Adrenal gland (tissue), 19 donors: ENCODE measurements at places on chromosomes 2 and 18. TPM values are rescaled to one million over a fixed set of nuclear protein-coding genes. Genes with fewer than 3 reads are reported as not detected.

The MLPH gene
- total RNA-seq: 1.1 TPM

The KCNG2 gene
- total RNA-seq: 0.68 TPM

The SCRN3 gene
- 17.6 TPM for total RNA-seq

The TYW5 gene
- 6.5 TPM for total RNA-seq

The SIX2 gene
- total RNA-seq: 0.06 TPM

The CNDP1 gene
- not detected for total RNA-seq

DNA sequence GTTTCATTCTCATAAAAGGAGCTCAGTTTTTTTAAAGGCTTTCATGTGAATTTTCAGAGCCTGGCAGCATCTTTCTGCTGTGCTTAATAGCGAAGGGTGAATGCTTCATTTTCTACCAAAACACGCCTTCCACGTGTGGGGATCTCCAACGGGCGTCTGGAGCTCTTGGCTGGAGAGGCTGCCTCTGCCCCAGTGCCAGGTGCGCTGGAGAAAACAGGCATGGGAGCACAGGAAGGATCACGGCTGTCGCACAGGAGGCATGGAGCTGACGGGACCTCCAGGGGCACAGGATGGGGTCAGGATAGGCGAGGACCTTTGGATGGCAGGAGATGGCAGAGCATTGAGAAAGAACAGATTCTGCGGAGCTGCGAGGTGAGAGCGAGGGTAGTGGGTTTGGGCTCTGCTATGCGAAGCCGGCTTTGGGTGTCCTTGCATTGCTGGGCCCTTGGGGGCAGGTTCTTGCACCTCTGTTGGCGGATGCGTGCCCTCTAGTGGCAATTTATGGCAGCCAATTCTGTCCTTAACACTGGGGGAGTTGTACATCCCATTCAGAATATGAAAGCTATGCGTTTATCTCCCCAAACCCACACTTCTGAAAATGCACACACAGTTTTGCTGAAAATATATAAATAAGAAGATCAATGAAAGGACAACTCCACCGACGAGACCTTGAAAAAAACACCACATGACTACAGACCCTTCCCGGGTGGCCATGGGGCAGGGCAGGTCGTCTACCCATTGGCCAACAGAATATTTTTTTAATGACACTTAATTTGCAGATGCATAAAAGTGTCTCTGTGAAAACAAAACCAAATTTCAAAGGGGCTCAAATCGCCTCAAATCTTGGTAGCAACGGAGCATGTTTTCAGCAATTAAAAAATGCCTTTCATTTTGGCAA is 90.4 kb upstream of the SLC35G4 start:
- DNase-seq: peak; percentile 71

- DNase-seq: no peak
These were observed 49.4 kb upstream of the MCFD2 start for GRCh38 chr2:46964835-46965560.

DNA sequence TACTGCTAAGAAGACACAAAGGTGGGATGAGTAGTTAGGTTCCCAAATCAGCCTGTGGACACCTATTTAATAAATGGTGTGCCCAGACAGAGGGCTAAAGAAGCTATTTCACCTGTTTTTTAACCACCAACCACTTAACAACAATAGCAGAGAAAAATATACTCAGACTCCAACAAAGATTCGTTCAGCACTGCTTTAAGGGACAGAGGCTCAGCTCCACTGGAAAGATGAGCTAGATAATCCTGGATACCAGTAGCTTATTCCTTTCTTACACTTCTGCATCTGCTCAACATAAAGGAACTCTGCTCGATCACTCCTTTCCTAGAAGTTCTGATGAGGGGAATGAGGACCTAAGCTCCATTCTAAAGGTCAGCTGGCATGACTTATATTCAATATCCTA is 44.5 kb downstream of the PTCD3 start:
- DNase-seq: no peak

- no peak for DNase-seq
These were observed 1787.0 kb upstream of the PIK3C3 start for GRCh38 chr18:40168026-40168425.

- no peak for DNase-seq
These were observed 546.6 kb upstream of the CDH2 start for GRCh38 chr18:28723506-28723905.

- no peak for DNase-seq
These were observed 93.6 kb upstream of the TAF1B start for GRCh38 chr2:9749546-9750223.

- peak; percentile 16 for DNase-seq
These were observed 94.2 kb upstream of the FSHR start for GRCh38 chr2:49248506-49248905.

DNA sequence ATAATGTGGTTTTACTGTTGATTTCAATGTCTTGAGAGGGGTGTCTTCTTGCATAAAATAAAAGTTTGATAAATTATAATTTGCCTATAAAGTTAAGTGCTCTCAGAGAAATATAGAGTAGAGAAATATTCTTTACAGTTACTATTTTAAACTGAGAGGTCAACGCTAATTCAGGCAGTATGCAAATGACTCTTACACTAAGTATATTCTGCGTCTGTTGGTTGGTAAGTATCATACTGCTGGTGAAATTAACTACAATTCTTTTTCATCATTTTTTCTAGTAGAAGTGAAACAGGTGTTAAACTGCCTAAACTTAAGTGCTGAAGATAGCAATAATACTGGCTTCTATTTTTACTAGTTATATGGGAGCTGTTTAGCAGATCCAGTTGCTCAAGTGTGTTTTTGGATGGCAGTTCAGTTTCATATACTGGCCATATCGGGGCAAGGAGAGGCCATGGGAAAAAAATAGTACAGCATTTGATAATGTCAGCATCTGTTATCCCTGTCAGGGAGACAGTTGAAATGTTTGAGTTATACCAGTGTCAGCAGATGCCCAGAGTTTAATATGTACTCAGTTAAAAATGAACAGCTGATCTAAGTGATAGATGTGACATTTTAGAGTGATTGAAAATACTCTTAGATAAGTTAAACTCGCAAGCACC is 86.2 kb downstream of the MIB1 start:
- no peak for DNase-seq

DNA sequence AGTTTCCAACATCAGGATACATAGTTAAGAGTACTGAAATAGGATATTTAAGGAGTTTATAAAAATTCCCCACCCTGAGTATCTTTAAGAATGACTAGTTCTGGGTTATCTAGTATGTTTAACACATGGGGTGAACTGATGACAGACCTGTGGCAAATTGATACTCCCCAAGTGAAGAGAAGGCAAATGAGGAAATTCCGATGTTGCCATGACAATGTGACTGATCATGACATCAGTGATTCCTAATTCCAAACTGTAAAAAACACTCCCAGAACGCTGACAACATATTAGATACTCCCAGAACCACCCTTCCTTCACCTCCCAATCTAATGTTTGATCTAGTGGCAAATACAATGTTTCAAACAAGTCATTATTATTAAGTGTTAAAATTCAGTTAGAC is 77.6 kb downstream of the RBMS1 start:
- DNase-seq: no peak

DNA sequence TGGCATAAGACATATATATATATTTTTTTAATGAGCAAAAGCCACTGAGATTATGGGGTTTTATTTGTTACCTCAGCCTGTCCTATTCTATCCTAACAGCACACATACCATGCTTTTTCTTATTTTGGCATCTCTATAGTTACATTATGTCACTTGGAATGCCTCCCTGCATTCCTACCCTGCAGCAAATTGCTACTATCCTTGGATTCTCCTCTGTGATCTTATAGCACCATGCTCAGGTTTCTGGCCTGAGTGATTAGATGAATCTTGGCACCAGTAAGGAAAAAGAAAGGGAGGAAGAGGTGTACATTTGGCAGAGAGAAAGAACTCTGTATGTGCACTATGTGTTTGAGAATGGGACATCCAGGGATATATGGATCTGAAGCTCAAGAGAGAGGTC is 86.3 kb upstream of the PELI1 start:
- DNase-seq: no peak

DNA sequence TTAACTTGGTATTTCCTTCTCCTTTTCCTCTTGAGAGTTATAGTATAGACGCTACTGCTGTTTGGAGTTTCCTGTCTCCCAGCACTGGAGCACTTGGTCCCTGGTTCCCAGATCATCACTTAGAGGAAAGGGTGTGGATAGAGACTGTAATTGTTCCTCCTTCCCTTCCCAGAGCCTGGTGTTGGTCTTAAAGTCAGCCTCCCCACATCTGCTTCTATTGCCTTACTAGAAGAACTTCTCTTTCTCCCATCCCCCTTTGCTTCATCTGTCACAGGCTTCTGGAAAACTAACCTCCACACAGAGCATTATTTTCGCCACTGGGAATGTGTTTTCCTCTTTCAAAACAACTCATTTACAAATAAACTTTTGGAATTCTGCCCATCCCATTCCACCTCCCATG is 131.0 kb downstream of the CCDC85A start:
- no peak for DNase-seq

DNA sequence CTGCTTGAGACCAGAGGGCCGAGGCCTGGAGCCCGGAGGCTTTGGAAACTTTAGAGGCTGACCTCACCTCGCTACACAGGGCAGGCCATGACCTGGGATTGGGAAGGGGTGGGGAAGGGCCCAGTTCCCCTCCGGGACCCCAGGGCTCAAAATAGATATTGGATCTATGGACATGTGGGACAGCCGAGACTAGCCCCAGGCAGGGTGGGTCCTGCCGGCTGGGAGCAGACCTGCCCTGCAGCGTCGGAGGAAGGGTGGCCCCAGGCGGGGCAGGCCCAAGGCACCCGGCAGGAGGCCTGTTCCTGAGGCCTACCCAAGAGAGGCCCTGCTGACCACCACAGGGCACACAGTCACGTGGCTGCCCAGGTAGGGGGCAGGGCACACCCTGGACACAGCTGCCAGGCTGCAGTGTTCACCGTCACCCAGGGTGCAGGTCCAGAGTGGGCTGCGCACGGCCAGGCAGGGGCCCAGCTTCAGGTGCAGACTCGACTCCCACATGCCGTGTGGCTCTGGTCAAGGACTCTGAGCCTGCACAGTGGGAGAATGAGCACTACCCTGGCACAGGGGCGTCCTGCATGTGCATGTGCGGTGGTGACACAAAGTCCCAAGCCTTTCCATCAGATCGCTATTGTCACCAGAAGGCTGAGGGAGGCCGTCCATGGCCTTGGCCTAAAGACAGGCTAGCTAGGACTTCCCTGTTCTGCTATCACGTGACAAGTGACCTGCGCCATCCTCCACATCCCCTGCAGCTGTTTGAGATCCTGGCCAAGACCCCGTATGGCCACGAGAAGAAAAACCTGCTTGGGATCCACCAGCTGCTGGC is 13.2 kb downstream of the ANO7 start:
- DNase-seq: no peak

DNA sequence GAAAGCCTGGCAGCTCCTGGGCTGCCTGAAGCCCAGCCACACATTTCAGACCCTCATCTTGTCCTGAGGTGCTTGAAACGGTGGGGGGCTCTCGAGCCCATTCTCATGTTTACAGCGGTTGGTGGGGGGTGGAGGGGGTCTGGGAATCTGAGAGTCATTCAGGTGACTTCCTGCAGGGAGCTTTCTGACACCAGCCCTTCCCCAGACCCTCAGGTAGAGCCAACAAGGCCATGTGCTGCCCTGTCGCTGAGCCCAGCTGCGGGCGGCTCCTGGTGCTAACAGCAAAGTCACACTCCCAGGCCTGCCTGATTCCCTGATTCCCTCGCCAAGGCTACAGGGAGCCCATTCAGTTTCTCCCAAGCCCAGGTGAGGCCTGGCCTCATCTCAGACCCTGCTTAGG is 324.9 kb upstream of the MEX3C start:
- no peak for DNase-seq

DNA sequence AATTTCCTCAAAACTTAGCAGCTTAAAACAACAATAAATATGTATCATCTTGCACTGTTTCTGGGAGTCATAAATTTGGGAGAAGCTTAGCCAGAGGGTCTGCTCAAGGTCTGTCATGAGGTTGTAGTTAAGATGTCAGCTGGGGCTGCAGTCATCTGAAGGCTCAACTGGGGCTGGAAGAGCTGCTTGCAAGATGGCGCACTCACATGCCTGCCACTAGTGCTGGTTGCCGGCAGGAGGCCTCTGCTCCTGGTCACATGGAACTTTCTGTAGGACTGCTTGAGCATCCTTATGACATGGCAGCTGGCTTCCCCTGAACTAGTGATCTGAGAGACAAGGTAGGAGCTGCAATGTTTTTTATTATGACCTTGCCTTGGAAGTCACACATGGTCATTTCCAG is 215.5 kb upstream of the HAAO start:
- DNase-seq: no peak

DNA sequence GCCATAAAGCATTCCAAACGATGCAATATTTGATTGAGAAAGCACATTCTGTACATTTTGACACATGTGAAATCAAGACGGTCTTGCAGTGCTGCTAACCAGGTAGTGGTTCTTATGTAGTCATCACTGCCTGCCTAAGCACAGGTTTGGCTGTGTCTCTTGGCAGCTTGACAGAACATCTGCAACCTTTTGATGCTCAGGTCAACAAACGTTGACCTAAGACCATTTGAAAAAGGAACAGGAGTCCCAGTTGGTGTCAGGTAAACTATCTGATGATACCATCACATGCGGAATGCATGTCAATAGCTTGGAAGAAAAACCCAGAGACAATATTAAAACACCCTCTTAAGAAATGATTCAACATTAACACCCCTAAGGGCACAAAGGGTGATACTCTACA is 80.7 kb downstream of the L3MBTL4 start:
- DNase-seq: no peak

- no peak for DNase-seq
These were observed 6.4 kb downstream of the DPP4 start for GRCh38 chr2:162067596-162067995.

DNA sequence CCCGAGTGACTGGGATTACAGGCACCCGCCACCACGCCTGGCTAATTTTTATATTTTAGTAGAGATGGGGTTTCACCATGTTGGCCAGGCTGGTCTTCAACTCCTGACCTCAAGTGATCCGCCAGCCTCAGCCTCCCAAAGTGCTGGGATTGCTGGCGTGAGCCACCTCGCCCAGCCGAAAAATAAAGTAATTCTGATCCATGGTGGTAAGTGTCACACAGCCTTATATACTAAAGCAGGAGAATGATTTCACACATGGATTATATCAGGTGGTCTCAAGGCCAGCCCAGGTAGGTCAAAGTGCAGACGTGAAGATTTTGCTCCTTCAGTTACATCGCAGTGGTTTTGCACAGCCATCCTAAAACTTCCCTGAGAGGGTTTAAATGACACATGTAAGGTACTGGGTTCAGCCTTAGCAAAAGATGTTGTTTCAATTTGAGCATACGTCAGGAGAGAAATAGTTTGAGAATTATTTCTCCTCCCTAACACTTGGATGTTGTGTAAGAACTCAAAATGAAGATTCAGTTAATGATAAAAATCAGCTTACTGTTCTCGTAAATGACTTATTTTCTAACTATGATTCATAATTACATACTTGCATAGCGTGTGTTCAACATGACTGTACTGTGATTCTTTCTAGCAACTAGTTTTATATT is 93.0 kb upstream of the SLC39A10 start:
- DNase-seq: no peak

GRCh38 chr2:67559156-67559555 is 162.0 kb downstream of the ETAA1 start:
- DNase-seq: no peak
